Pulmonary artery endothelial cell (primary cell): ENCODE measurements at places on chromosomes 7 and 10.

DNA sequence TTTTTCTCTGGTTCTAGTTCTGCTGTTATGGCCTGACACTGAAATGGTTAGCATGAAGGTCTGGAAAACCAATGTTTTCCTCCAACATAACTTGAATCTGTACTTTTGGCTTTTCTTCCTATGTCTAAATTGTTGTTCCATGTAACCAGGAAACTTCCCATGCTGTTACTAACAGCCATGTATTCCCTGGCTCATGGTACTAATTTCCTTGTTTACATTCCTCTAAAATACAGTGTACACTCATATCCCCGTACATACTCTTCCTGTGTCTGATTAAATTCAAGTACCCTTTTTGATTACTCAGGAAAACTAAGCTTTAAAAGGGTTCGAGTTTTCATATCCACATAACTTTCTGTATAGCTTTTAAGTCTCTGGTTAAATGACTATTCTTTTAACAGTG, 12.3 kb upstream of the ACSM6 start:
- peak; percentile 29 for DNase-seq

DNA sequence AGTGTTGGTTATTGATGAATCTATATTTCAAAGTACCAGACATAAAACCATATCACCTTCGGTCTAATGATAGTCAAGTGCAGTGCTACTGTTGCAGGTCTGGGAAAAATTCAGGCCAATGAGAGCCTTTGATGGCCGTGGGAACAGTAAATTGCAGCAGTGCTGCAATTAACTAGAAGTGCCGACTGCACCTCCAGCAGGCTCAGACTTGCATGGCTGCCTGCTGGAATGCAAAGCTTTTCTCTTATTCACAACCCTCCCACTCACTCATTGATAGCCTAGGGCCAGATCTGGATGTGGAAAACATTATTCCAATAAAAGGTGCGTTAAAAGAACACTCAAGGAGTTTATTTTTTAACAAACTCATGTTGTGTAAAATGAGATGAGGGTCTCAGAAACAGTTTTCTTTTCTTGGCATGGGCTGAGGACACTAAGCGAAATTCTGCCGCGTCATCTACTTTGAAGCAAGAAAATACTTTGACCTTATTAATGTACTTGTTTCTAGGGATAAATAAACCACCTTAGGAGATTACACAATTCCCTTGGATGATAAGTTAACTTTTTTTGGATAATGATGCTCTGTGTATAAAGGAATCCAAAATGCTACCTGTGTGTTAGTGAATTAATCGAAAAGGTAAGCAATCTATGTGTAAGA, 17.1 kb downstream of the PLXDC2 start:
- no peak for DNase-seq

DNA sequence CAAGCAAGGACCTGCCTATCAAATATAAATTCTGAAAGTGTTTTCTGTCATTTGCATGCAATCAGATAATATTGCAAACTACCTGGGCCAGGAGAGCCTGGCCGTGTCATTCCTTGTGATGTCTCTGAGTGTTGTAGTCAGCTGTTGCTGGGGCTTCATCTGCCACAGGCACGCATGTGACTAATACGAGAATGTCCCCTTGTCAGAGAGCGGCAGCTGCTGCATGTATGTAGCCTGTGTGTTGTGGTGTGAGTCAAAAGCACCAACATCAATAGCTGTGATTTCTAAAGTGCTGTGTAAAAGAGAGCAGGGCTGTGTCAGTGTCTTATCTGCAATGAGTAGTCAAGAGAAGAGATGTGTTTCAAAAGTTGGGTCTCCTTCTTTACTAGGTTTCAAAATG, 155.4 kb downstream of the POU6F2 start:
- no peak for DNase-seq

DNA sequence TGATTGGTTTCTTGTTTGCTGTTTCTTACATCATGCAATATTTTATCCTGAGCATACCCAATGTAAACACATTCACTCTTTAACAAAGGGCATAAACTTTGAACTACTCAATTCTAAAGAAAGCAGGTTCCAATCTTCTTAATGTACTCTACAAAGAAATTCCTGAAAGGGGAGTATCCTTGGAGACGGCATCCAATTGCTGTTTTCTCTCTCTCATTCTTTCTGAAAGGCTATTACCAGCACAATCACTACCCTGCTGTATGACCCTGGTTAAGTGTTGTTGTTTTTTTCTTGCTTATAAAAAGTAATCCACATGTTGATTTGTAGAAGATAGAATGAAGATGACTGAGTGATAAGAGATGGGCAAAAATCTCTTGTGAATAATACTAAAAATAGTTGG, 176.0 kb downstream of the ZNF365 start:
- DNase-seq: no peak

- DNase-seq: no peak
These were observed 11.0 kb downstream of the TWIST1 start for GRCh38 chr7:19106241-19107080.

GRCh38 chr7:151179287-151179860, 7.7 kb downstream of the ASB10 start:
- no peak for DNase-seq
